Stimulated activated CD4-positive, alpha-beta T cell treated with anti-CD3 and anti-CD28 coated beads, Interleukin-15, amount 100 ng/mL, for 1 hour (primary cell): ENCODE measurements at places on chromosomes 5 and 9.

GRCh38 chr9:14994738-14995137 is 84.5 kb upstream of the FREM1 start:
- DNase-seq, result no peak

DNA sequence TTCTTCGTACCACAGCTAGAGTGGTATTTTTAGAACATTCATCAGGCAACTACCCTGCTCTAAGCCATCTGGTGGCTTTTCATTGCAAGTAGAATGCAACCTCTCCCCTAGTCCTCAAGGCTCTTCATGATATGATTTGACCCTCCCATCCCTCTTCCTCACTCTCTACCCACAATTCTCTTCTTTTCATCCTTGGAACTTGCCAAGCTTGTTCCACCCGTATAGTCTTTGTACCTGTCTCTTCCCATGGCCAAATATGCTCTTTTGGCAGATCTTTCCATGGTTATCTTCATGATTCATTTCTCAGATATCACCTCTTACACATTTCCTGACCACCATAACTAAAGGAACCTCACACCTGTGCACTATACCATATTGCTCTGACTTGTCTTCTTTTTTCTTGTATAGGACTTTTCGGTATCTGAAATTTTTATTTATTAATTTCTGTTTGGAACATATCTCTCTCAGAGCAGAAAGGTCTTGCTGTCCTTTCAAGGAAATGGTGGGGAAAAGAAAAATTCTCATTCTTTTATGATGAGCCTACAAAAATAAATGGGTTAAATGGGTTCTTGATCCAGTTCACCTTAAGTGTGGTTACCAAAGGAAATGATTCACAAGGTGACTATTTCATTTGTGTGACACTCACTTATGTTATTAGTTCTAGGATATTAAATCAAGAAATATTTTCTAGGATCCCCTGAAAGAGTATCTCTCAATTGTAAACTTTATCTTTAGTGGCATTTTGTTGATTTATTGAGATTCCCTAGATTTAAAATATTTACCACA is 3.7 kb upstream of the CD274 start:
- no peak for DNase-seq

GRCh38 chr9:107650995-107651394 is 161.4 kb upstream of the KLF4 start:
- DNase-seq, result no peak

- DNase-seq, result no peak
Observed at GRCh38 chr9:17160327-17160726, 25.5 kb downstream of the CNTLN start.

GRCh38 chr9:12604164-12604821 is 88.9 kb upstream of the TYRP1 start:
- DNase-seq, result no peak

DNA sequence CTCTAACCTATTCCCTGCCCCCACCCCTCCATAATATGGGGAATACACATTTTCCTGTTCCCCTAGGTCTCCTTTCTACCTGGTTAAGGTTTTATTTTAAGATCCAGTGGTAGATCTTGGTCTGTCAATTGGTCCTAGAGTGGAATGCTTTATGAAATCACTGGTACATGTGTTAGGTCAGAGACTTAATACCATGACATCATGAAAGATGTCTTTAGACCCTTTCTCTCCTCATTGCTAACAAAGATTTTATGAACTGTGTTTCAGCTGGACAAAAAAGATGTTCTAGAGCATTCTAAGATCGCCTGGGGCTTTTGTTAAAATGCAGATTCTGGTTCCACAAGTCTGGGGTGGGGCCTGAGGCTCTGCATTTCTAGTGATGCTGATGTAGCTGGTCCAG is 9.1 kb downstream of the GSN start:
- no peak for DNase-seq

DNA sequence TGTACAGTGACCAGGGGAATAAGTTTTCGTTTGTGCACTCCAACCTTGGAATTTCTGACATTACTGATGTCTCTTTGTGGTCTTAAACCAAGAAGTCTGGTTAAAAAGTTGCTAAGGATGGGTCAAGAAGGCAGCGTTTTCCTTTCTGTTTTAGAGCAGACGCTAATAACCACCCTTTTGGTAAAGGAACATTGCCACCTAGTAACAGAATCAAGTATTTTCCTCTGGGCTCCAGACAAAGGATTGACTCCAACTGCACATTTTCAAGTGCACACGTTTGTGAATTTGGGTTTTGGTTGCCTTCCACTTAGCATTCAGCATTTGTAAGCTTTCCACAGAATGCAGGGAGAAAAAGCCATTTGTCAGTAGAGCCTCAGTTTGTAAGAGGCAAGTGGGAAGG is 22.2 kb upstream of the CEP78 start:
- no peak for DNase-seq

- no peak for DNase-seq
Observed at GRCh38 chr5:157626831-157627230, 25.4 kb downstream of the SOX30 start.

- no peak for DNase-seq
Observed at GRCh38 chr5:77882670-77883257, 106.6 kb upstream of the TBCA start.

- no peak for DNase-seq
Observed at GRCh38 chr5:14615365-14615764, 33.8 kb downstream of the OTULINL start.

GRCh38 chr5:175383350-175383749 is 60.6 kb downstream of the DRD1 start:
- DNase-seq, result no peak

DNA sequence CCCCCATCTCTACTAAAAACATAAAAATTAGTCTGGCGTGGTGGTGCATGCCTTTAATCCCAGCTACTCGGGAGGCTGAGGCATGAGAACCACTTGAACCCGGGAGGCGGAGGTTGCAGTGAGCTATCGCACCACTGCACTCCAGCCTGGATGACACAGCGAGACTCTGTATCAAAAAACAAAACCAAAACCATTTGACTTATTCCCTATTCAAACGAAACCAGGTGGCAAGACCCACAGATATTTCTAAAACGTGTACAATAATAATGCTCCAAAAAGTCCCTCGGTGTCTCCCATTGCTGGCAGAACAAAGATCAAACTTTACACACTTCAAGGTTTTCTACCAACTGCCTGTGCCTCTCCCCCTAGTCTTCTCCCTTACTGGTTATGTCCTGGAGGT is 29.8 kb downstream of the HMGCR start:
- DNase-seq, result no peak

GRCh38 chr5:33457126-33457525 is 16.4 kb downstream of the TARS1 start:
- DNase-seq, result no peak

DNA sequence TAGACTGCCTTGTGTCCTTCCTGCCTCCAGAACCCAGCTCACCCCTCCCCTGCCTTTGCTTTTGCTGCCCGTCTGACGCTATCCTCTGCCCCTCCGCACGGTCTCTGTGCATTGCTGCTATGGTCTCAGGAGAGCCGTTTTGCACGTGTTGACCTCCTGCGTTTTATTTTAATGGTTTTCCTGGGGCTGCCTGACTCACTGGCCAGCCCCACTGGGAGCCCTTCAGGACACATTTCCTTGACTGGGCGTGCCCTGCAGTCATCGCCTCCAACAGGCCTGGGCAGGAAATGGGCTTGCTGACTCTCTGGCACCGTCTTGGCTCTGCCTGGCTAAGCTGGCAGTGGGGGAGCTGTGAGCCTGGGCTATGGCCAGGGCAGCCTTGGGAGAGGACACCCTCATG is 17.9 kb upstream of the ASS1 start:
- DNase-seq, result no peak

GRCh38 chr5:23217159-23217558 is 290.2 kb upstream of the PRDM9 start:
- DNase-seq, result no peak

GRCh38 chr5:43802119-43802518 is 199.1 kb downstream of the NNT start:
- no peak for DNase-seq

GRCh38 chr5:65418661-65419060 is 63.1 kb downstream of the ADAMTS6 start:
- DNase-seq, result no peak

DNA sequence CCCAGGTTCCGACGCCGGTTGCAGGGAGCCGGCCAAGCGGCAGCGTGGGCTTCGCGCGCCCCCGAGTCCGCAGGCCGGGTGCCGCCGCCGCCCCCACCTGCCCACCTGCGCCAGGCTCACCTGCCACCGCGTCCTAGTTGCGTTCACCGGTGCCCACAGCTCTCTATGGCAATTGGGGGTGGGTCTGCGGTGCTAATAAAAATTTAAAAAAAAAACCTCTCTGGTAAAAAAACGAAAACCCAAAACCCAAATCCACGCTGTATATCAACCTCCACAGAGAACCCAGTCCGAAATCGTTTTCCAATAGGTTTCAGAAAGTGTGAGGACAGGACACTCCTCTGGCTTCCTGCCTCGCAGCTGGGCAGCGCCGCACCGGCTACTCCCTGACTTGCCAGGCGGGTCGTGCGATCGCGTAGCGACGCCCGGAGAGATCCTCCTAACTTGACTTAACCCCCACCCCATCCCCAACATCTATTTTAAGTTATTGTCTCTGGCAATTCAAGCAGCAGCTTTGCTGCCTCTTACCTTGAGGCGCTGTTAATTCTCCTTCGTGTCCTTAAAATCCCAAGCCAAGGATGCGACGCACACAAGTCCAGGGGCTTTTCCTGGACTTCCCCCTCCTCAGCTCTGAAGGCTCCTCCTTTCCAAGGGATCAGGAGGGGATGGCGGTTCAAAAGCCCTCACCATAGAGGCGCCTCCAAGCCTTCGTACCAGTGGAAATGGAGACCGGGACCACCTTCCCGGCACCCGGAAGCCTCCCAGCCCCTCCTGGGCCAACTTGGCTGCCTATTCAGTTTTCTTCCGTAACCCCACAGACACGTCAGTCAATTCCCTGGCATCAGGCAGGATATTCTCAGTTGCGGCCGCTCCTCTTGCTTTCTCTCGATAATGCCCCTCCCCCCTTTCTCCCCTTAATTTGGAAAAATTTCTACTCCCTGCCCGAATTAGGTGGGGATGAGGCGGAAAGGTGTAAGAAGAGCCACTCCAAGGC is 1639.4 kb upstream of the C9orf72 start:
- no peak for DNase-seq

GRCh38 chr9:137683262-137683864 is 64.6 kb downstream of the EHMT1 start:
- DNase-seq, result no peak

GRCh38 chr5:69209602-69210001 is 20.2 kb downstream of the CENPH start:
- no peak for DNase-seq

- DNase-seq, result no peak
Observed at GRCh38 chr9:79409182-79409823, 162.5 kb upstream of the TLE4 start.

DNA sequence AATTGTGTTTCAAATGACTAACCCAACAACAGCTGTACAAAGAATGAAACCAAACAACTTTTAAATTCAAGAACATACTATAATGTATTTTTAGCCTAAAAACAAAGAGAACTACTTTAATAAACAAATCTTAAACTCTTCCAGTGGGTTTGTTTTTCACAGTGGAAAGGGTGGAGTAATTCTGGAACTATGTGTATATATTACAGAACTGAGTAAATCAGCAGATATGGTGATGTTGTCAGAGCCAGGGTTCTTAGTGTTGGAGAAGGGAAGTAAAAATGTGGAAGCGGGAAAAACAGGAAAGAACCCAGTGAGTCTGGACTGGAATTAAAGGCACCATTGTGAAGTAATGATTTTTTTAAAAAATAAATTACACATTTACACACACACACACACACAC is 144.9 kb downstream of the CDK5RAP2 start:
- no peak for DNase-seq

DNA sequence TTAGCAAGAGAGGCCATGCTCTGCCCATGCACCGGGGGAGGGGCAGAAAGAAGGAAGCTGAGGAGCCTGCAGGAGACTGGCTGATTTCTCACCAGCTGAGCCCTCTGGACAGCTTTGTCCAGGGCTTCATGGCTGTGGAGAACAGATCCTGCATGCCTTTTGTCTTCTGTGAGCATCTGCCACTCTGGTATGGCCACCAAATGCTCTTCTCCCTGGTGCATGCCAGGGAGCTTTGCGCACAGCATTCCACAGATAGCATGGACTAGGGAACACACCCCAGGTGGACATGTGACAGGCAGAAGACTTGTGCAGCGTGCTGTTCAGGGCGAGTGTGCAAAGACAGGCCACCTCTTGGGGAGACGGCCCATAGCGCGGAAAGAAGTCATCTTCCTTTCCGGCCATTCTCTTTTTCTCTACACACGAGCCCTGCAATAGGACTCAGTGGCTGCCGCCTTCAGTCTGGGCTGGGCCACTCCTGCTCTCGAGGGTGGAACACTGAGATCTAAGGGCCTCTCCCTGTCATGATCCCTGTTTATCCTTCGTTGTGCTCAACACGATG is 56.7 kb downstream of the GADD45G start:
- DNase-seq, result no peak

DNA sequence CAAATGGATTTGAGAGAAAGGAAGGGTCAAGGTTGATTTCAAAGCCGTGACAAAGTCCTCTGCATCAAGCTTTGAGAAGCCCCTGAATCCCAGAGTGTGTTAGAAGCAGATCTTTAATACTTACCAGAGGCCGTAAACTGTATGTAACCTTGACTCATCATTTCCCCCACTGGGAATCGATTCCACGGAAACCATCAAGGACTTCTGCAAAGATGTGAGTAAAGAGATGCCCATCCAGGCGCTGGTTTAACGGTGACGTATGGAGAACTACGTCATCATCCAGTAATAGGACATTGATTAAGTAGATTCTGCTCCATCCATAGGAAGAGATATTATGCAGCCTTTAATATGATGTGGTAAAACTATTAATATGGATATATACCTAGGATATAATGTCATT is 1.6 kb downstream of the RNF183 start:
- no peak for DNase-seq

GRCh38 chr5:61667525-61668218 is 335.6 kb downstream of the ZSWIM6 start:
- no peak for DNase-seq

GRCh38 chr9:71767776-71768321 is 464 bp downstream of the CEMIP2 start:
- DNase-seq, result no peak

DNA sequence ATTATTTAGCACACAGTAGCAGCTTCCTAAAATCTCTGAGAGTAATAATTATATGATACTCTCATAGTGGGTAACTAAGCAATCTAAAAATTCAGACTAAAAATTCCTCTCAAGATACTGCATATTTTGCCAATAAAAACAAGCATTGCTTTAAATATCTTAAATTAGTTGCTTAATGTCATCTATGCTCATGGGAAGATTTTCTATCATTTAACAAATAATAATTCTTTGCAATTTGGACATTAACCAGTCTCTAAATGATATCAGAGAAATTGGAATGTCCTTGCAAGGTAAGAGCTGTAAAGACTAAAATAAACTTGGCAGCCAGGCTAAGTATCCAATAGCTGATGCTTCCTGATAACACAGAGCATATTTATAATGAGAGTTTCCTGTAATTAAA is 221.8 kb downstream of the SNCAIP start:
- no peak for DNase-seq

DNA sequence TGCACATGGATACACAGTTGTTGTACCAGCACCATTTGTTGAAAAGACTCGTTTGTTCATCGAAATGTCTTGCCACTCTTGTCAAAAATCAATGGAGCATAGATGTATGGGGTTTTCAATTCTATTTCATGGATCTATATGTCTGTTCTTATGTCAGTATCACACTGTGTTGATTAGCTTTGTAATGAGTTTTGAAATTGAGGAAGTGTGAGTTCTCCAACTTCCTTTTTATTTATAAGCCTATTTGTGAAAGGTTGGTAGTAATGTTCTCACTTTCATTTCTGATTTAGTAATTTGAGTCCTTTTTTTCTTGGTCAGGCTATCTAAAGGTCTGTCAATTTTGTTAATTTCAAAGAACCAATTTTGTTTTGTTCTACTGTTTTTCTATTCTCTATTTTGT is 26.1 kb downstream of the ZNF510 start:
- DNase-seq, result no peak

GRCh38 chr5:160272264-160272663 is 40.1 kb downstream of the CCNJL start:
- DNase-seq, result no peak
